ENCODE measurements at places on chromosomes 12 and 14.

DNA sequence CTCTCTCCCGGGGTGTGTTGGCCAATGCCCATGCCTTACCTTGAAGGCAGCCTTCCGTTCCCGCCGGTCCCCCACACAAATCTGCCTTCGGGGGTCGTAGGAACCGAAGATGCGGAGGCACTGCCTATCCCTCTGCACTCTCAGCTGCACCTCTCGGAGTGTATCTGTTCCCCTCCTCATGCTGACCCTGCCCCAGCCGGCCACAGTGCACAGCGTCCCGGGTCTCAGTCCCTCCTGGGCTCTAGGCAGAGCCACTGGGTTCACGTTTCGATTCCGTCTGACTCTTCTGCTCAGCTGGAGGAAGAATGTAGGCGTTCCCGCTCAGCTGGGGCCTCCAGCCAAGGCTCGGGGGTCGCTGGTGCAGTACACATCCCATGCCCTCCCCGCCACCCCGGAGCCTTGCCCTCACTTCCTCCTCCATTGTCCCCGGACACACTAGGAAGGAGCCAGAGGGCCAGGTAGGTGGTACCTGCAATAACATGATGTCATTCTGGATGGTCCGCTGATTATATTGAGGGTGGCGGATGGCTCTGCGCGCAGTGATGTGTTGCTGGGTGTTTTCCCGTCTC is 1.8 kb downstream of the CTSG start:
- DNase-seq, result no peak

DNA sequence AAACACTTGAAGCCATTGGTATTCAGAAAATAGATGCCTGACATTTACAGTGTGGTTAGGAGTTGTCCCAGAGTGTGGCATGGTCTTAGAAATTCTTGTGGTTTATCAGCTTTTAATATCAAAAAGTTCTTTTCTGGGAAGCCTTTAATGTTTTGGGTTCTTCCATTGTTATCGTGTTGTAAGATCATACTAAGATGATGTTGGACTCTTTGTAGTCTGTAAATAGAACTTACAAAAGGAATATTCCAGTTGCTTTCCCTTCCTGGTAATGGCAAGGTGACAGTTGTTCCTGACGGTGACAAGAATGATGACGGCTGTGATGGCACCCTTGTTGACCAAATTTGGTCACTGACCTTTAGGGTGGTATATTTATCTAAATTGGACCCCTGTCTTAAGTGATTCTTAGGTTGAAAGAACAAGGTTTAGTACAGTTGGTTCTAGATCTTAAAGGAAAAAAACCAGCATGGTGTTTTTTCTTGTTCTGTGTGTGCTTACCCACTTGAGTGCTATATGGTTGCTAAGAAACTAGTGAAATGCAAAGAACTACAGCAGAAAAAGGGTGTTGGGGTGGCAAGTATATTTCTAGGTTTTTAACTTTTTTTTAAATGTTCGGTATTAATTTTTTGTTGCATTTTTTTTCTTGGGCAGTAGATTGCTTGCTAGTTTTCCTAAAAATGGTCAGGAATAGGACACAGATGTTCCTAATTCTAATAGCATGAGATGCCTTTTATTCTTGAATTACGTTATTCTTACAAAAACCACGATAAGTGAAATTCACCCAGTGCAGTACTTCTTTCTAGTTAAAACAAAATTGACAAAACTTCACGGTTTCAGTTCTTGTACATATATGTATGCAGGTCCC is 2.1 kb downstream of the ATP2A2 start:
- no peak for DNase-seq

- DNase-seq, result no peak
Observed at GRCh38 chr12:503111-503761, 43.5 kb downstream of the B4GALNT3 start.

DNA sequence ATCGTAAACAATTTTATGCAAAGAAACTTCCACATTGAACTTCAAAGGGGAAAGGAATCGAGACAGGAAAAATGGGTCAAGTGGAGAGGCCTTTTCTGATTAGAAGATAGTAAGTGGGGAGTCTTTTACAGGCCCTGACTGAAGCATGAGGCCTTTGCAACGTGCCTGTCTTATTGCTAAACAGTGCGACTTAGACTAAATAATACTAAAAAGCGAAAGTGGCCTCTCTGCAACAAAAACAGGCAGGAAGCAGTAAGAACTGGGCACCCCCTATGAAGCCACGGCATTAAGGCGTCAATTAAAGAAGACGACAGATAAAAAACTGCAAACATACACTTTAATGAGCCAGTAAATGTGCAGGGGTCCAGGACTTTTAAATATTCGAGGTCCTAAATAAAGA is 283.4 kb upstream of the GRIP1 start:
- no peak for DNase-seq

GRCh38 chr14:87186737-87187136 is 806.2 kb downstream of the GALC start:
- DNase-seq, result no peak

DNA sequence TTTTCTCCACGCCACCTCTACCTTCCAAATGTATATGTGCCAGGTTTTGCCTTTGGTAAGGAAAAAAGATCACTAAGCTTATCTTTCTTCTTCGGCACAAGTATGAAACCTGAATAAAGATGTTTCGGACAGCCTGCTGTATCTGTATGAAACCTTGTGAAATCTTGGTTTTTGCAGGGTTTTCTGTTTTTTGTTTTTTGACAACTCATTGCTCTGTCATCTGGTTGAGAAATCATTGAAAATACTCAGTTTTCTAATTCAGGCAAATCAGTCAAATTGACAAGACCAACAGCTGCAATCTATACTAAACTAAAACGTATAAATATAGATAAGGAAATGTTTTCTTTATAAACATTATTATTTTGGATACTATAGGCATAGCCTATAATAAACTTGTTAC is 63.1 kb upstream of the FGD4 start:
- DNase-seq, result peak; percentile 9

GRCh38 chr12:124388679-124389137 is 93.8 kb downstream of the RFLNA start:
- DNase-seq, result peak; percentile 91

Data from fibroblast of lung (primary cell).